ENCODE measurements at places on chromosomes 12 and 14.

- peak; percentile 84 for DNase-seq
These were observed at the start of gene MRPS35 for GRCh38 chr12:27710592-27711316. Gene MRPS35 (plus strand): TSS chr12:27710832. CDS start chr12:27710844, 12 bp downstream.

DNA sequence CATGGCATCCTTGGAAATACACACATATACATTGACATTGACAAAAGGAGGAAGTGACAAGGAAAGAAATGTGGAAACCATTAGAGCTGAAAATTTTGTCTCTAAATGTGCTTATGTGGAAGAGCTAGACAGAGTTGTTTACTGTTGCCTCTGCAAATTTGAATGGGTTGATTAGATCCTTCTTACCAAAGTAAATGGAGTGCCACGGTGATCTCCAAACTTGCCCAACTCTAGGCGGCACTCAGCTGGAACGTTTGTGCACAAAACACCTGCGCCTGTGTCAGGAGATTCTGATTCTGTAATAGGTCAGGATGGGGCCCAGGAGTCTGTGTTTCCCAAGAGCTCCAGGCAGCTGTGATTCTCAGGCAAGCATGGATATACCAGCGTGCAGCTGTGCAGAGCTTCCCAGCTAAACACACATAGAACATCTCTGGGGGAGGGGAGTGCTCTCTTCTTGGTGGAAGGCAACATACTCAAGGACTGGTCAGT, 77.8 kb upstream of the BDKRB2 start:
- DNase-seq: no peak

DNA sequence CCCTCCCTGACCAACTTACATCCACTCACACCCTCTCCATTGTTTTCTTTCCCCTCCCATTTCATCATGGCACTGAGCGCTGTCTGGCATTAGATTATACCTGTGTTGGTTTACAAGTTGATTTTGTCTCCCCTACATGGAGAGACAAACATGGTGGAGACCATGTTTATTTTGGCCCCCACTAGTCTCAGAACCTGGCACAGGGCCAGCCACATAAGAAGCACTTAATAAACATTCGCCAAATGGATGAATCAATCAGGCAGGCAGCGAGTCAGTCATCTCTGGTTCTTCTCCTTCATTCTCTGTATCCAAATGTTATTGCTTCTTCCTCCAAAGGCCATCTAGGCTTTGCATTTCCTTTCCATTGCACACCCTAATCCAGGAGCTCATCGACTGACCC, 177.4 kb downstream of the DPF3 start:
- no peak for DNase-seq

DNA sequence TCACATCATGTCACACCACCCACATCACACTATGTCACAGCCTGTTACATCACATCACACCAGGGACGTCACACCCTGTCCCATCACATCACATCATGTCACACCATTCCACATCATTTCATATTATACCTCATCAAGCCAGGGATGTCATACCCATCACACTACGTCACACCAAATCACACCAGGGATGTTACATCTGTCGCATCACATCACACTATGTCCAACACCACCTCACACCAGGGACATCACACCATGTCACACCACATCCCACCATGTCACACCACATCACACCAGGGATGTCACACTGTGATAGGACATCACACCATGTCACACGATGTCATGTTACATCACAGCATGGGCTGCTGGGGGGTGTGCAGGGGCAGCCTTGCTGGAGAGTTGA, 110.6 kb downstream of the TMEM121 start:
- no peak for DNase-seq

DNA sequence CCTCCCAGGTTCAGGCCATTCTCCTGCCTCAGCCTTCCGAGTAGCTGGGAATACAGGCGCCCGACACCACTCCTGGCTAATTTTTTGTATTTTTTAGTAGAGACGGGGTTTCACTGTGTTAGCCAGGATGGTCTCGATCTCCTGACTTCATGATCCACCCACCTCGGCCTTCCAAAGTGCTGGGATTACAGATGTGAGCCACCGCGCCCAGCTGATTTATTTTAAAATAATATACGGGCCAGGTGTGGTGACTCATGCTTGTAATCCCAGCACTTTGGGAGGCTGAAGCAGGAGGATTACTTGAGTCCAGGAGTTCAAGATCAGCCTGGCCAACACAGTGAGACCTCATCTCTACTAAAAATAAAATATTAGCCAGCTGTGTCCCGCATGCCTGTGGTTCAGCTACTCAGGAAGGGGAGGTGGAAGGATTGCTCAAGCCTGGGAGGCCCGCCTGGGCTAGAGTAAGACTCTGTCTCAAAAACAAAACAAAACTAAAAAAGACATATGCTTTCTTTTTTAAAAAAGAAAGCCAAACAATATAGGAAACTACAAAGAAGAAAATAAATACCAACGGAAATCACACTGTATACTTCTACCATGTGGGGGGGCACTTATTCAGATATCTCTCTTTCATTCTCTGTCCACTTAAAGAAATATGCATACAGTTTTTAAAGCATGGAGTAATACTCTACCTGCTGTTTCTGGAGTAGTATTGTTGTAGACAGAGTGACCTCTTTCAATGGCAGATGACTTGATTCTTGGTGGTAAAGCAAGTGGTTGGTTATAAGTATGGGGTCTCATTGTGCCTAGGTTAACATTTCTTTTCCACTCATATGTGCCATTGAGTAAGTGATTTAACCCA, 930 bp upstream of the MIA2 start:
- DNase-seq: no peak

DNA sequence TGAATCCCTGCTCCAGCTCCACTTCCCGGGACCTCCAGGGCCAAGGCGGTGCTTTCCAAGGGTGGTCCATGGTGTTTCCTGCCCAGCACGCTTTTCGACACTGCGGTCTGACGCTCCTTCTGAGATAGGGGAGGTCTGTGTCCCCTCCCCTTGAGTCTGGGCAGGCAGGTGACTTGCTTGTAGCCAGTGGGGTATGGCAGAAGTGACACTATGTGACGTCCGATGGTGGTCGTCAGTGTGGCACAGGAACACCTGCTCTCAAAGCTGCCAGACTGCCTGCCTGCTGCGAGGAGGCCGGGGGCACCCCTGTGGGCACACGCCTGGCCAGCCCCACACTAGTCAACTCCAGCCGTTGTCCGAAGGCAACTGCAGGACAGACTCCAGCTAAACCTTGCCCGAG, 16.0 kb upstream of the TRAF3 start:
- no peak for DNase-seq

GRCh38 chr14:73058922-73059673, 764 bp downstream of the RBM25 start:
- peak; percentile 20 for DNase-seq

- DNase-seq: no peak
These were observed 57.1 kb downstream of the CCNK start for GRCh38 chr14:99538275-99538674.

- no peak for DNase-seq
These were observed 74.9 kb upstream of the SLCO1C1 start for GRCh38 chr12:20620261-20620660.

DNA sequence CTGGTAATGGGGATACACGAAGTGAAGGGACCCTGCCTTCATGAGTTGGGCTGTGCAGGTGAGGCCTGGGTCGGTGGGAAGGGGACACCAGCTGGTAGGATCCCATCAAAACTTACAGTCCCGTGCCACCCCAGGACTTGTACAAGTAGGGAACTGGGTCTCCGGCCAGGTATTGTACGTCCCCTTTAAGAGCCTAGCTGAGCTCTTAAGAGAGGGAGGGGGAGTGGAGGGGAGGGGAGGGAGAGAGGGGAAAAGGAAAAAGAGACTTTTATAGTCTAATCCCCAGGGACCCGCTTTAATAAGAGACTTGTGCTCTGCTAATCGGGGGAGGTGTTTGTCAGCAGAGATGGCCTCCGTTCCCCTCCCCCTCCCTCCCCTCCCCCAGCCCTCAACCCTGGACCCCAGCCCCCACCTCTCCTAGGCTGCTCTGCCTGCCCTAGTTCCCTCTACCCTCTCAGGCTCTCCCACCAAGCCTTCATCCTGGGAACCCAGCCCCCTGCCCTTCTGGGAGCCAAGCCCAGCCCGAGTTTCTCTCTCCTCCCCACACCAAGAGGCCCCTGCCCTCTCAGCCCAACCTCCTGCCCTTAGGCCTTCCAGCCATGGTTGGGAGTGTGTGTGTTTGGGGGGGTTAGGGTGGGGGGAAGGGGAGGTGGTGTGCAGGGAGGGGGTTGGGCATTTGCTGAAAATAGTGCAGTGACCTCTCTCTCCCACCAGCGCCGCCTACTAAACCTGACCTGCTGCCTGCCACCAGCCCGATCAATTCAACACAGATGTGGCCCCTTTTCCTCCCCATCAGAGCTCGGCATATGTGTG, 2.6 kb downstream of the GDF11 start:
- DNase-seq: no peak

DNA sequence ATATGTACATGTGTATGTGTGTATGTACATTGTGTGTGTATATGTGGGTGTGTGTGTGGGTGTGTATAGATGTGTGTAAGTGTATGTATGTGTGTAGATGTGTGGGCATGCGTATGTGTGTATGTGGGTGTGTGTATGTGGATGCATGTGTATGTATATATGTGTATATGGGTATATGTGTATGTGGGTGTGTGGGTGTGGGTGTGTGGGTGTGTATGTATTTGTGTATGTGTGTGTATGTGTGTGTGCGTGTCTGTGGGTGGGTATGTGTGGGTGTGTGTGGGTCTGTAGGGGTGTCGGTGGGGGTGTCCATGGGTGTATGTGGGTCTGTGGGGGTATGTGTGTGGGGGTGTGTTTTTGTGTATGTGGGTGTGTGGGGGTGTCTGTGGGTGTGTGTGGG, 101.6 kb downstream of the PIWIL1 start:
- DNase-seq: no peak

DNA sequence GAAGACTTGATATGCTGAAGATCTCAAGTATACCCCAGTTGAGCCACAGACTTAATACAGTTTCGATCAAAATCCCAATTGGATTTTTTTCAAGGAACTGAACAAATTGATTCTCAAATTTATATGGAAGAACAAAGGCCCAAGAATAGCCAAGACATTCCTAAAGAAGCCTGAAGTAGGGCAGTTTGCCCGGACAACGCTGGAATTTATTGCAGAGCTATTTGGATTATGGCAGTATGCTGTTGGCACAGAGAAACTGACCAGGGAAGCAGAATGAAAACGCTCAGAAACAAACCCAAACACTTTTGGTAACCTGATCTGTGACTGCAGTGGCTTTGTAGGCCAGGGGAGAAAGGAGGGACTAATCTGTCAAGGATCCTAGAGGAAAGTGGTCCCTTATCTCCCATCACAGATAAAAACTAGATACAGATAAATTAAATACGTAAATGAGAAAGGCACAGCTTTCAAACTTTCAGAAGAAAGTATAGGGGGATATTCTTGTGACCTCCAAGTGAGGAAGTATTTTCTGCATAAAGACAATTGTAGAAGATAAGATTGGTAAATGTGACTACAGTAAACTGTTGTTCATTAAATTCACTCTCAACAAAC, 35.9 kb upstream of the GSC start:
- no peak for DNase-seq

- no peak for DNase-seq
These were observed 48.9 kb downstream of the NTN4 start for GRCh38 chr12:95741635-95742034.

- DNase-seq: no peak
These were observed 138.4 kb downstream of the ZFP36L1 start for GRCh38 chr14:68654471-68654941.

GRCh38 chr12:59708484-59708883, 112.7 kb downstream of the SLC16A7 start:
- no peak for DNase-seq

DNA sequence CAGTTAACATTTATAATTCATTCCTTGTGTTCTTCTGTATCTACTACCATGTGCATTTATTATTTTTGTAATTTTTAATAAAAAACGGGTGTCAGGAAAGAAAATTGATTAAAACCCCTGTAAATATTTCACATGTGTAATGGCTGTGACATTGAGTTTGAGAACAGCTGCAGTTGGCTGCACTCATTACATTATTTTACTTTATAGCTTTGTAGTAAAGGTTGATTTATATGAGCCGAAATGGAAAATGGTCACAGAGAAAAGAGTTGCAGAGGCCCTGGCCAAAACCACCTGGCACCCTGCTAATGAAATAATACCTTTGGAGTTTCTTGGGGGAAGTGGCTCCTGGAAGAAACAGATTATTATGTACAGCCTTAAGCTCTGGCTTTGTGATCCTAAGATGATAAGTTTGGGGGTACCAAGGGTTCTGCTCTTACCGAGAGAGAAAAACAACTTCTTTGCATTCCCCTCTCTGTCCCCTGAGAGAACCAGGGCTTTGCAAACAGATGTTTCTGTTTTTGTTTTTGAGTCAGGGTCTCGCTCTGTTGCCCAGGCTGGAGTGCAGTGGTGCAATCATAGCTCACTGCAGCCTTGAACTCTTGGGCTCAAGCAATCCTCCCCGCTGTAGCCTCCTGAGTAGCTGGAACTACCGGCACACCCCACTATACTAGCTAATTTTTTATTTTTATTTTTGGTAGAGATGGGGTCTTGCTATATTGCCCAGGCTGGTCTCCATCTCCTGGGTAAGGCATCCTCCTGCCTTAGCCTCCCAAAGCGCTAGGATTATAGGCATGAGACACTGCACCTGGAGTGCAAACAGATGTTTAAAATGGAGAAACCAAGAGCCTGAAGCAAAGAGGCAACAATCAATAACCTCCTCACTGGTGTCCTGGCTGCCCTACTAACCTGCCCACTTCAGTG, 9.7 kb upstream of the DYNLL1 start:
- DNase-seq: no peak

DNA sequence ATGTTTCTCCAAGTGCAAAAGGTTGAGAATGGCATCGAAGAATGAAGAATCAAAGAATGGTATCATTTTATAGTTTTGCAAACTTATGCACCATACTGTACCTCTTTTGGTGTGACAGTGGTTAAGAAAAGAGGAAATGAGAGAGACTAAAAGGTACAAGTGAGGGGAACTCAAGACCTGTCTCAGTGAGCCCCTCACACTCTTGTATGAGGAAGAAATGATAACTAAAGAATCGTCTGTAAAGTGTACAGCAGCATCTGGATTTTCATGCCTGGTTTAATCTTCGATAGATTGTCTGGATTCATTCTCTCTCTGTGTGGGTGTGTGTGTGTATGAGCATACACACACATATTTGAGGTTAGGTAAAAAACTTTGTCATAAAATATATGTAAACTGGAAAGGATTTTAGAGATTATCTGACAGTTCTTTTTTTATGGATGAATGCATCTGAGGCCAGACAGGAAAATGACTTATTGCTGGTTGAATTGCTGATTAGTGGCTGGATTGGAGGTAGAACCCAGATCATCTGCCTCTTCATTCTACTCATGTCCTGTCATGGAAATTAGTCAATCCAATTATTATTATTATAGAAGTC, 16.0 kb upstream of the SLC38A2 start:
- no peak for DNase-seq

GRCh38 chr14:38129705-38130104, 78.0 kb upstream of the SSTR1 start:
- DNase-seq: no peak

GRCh38 chr12:126389961-126390360, 1324.7 kb downstream of the AACS start:
- no peak for DNase-seq
